ENCODE measurements at places on chromosomes 11 and 22. TPM values are rescaled to one million over a fixed set of nuclear protein-coding genes. Genes with fewer than 3 reads are reported as not detected.

The MPEG1 gene
- 0.05 TPM for total RNA-seq

The IFITM1 gene
- total RNA-seq: 256 TPM

The ADAMTS15 gene
- not detected for total RNA-seq

The PRG3 gene
- not detected for total RNA-seq

The BACE1-AS gene
- total RNA-seq: 5.3 TPM

DNA sequence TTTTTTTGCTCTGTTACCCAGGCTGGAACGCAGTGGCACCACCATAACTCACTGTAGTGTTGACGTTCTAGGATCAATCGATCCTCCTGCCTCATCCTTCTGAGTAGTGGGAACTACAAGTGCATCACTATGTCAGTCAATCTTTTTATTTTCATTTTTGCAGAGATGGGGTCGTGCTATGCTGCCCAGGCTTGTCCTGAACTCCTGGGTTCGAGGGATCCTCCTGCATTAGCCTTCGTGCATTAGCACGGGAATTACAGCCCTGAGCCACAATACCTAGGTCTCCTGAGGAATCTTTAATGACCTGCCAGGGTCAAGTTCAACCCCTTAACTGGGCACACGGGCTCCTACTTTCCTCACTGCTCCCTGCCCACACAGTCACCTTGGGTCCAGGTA, 4.4 kb downstream of the APOL3 start:
- DNase-seq: no peak
- H3K27me3 ChIP-seq: no peaks in the 10 kb centered on the region
- H3K36me3 ChIP-seq: peaks cover 45% of the 10 kb centered on the region
- peak overlapping the region; percentile 95 for H3K27ac ChIP-seq
- H3K4me1 ChIP-seq: peaks cover 71% of the 10 kb centered on the region
- peak overlapping the region; percentile 90 for H3K4me3 ChIP-seq

DNA sequence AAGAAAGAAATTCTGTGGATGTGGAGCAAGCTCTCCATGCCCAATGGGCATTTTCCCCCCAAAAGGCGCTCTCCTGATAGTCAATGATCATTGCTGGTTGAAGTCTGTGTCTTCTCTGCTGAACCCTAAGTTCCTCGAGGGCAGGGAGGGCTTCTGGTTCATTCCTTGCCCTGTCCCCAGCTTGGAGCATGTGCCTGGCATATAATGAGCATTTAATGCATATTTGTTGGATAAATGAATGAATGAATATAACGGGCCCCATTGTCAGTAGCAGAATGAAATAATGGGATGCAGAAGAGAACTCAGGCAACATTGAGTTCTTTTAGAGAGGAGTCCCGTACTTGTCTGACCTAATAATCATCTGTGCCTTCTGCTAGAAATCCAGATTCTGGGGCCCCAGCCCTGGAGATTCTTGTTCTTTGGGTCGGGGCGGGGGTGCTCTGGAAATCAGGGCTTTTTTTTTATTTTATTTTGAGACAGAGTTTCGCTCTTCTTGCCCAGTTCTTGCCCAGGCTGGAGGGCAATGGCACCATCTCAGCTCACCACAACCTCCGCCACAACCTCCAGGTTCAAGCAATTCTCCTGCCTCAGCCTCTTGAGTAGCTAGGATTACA, 64.4 kb downstream of the CD82 start:
- peaks cover 3% of the 10 kb centered on the region for H3K36me3 ChIP-seq
- no peak overlapping the region for H3K4me3 ChIP-seq
- no peak overlapping the region for H3K27ac ChIP-seq
- no peak for DNase-seq

GRCh38 chr11:115146425-115146824, 357.8 kb downstream of the CADM1 start:
- no peak overlapping the region for H3K4me3 ChIP-seq
- no peaks in the 10 kb centered on the region for H3K27me3 ChIP-seq
- no peaks in the 10 kb centered on the region for H3K4me1 ChIP-seq
- H3K27ac ChIP-seq: peak overlapping the region; percentile 24
- H3K36me3 ChIP-seq: no peaks in the 10 kb centered on the region

GRCh38 chr22:20013382-20013871, 3.2 kb downstream of the ARVCF start:
- no peak overlapping the region for H3K27ac ChIP-seq
- H3K36me3 ChIP-seq: no peaks in the 10 kb centered on the region
- H3K4me3 ChIP-seq: no peak overlapping the region
- no peak for DNase-seq

DNA sequence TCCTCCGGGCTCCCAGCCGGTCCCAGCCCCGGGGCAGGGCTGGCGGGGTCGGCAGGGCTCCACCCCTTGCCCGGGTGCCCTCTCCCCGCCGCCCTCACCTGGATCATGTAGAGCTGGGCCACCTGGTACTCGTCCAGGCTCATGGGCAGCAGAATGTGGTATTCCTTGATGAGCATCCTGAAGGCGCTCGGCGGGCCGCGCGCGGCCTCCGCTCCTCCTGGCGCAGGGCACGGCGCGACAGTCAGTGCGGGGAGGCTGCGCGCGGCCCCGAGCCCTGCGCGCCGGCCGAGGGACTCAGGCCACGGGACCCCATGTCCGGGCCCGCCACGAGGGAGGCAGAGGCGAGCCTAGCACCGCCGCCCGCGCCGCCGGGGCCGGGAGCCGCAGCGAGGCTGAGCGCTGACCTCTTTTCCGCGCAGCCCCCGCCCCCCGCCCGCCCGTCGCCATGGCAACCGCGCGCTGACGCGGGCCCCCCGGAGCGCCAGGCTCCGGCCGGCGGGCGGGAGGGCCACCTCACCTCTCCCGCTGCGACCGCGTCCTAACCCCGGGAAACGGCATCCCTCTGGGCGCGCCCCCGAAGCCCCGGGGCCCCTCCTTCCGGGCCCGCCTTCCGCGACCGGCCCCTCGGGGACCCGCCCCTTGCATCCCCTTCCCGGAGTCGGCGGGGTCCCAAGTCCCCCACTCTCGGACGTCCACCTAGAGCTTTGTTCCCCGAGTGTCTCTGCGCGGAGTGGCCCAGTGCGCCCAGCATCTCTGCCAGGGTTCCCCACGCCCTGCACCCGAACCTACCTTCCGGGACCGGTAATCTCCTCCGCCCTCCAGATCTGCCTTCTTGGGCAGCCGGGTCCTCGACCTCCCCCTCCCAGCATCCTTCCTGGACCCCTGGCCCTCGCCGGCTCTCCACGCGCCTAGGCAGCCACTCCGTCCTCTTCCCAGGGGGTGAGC, 886 bp downstream of the PITPNM1 start:
- DNase-seq: peak; percentile 30
- H3K36me3 ChIP-seq: peaks cover 55% of the 10 kb centered on the region
- peak overlapping the region; percentile 68 for H3K27ac ChIP-seq
- peaks cover 36% of the 10 kb centered on the region for H3K4me1 ChIP-seq
- H3K4me3 ChIP-seq: peak overlapping the region; percentile 88

- H3K27ac ChIP-seq: no peak overlapping the region
- H3K27me3 ChIP-seq: peaks cover 40% of the 10 kb centered on the region
- DNase-seq: no peak
- no peaks in the 10 kb centered on the region for H3K36me3 ChIP-seq
- H3K4me1 ChIP-seq: peaks cover 16% of the 10 kb centered on the region
These were observed 5.3 kb upstream of the PDGFB start for GRCh38 chr22:39250131-39250530.

- no peaks in the 10 kb centered on the region for H3K4me1 ChIP-seq
- H3K27ac ChIP-seq: no peak overlapping the region
- no peak for DNase-seq
- no peak overlapping the region for H3K4me3 ChIP-seq
- H3K27me3 ChIP-seq: no peaks in the 10 kb centered on the region
These were observed 38.4 kb downstream of the POU2AF3 start for GRCh38 chr11:111336582-111337256.

GRCh38 chr11:133163463-133164419, 368.6 kb downstream of the OPCML start:
- H3K27me3 ChIP-seq: no peaks in the 10 kb centered on the region
- H3K36me3 ChIP-seq: no peaks in the 10 kb centered on the region
- H3K4me1 ChIP-seq: peaks cover 2% of the 10 kb centered on the region
- H3K27ac ChIP-seq: no peak overlapping the region
- no peak overlapping the region for H3K4me3 ChIP-seq

DNA sequence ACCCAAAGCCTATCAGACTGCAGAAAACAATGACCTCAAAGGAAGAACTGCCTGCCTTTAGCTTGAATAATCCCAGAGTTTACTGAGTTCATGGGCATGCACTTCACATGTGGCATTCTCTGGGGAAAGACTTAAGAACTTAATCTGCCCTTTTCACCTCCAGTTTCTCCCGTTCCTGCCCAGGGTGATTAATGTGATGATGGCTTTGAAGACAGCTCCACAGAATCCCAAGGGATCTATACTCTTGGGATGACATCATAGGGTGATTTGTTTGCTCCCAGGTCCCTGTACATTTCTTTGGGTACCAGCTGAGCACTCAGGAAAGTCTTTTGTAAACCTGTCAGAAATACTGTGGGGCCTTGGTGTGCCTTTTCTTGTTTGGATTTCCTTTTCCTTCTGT, 14.0 kb downstream of the FJX1 start:
- no peak for DNase-seq
- no peak overlapping the region for H3K27ac ChIP-seq
- no peak overlapping the region for H3K4me3 ChIP-seq
- H3K27me3 ChIP-seq: peaks cover 27% of the 10 kb centered on the region
- no peaks in the 10 kb centered on the region for H3K4me1 ChIP-seq

GRCh38 chr11:4164884-4165590, 70.4 kb downstream of the RRM1 start:
- H3K4me3 ChIP-seq: no peak overlapping the region
- H3K4me1 ChIP-seq: no peaks in the 10 kb centered on the region
- peaks cover 4% of the 10 kb centered on the region for H3K27me3 ChIP-seq
- H3K27ac ChIP-seq: no peak overlapping the region
- no peaks in the 10 kb centered on the region for H3K36me3 ChIP-seq

- H3K4me1 ChIP-seq: no peaks in the 10 kb centered on the region
- no peaks in the 10 kb centered on the region for H3K27me3 ChIP-seq
- no peaks in the 10 kb centered on the region for H3K36me3 ChIP-seq
- DNase-seq: no peak
These were observed 89.5 kb downstream of the TRIM44 start for GRCh38 chr11:35752115-35752514.

GRCh38 chr22:49996119-49996517, 16.4 kb downstream of the IL17REL start:
- no peaks in the 10 kb centered on the region for H3K36me3 ChIP-seq
- DNase-seq: no peak
- H3K4me3 ChIP-seq: no peak overlapping the region
- no peak overlapping the region for H3K27ac ChIP-seq
- H3K4me1 ChIP-seq: peaks cover 3% of the 10 kb centered on the region
